Stimulated activated CD4-positive, alpha-beta T cell treated with anti-CD3 and anti-CD28 coated beads, Interleukin-1b, Interleukin-23, amount 100 ng/mL, for 24 hours (primary cell): ENCODE measurements at places on chromosomes 12 and 14.

DNA sequence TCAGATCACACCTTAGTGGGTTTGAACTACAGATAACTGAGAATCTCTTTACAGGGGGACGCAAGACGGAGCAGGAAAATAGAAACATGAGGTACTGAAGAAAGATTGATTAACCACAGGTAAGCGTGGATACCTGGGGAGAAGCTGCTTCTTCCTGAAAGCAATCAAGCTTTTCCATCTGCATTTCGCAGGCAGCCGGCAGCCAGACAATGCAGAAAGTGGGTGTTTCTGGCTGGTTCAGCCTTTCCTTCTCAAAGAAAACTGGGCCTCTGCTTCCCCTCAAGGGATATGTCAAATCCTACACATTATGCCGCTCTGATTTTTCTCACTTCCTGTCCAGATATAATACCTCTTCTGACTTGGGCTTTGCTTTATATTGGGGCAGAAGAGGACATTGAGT is 39.1 kb upstream of the PPFIA2 start:
- no peak for DNase-seq

DNA sequence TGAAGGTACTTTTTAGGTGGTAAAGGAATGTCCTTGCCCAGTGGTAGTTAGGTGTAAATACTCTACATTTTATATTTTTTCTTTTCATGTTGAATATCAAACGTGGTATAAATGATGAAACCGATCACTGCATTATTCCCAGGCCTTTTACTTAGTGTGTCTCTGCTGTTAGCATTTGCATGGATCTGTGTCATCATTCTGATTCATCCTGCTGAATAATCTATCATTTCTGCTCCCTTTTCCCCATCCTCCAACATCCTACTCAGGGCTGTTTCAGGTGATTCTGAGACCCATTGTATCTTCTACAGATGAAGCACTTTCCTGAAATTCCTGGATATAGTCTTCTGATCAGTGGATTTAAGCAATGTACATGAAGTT is 61.0 kb upstream of the PTHLH start:
- DNase-seq, result no peak

DNA sequence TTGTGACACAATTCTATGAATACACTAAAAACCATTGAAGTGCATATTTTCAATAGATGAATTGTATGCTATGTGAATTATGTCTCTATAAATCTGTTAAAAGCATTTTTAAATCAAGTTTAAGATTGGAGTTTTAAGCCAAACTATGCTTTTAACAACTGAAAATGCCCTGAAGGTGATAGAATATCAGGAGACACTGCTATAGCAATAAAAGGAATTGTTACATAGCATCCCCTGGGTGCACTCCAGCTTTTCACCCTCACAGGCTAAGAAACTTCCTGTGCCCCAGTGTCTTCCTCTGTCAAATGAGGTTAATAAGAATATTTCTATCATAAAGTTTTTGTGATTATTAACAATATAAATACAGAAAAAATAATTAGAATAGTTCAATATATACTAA is 472.7 kb upstream of the TMPO start:
- no peak for DNase-seq

DNA sequence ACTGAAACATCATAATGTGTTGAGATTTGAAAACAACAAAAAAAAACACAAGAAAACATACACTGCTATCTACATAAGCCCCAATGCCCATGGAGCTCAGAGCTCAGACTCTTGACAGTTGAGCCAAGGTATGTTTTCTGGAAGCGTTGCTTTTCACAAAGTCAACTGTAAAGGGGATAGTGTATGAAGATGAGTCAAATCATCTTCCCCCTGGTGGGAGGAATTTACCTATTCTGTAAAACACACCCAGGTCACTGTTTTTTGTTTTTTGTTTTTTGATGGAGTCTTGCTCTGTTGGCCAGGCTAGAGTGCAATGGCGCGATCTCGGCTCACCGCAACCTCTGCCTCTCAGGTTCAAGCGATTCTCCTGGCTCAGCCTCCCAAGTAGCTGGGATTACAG is 361.4 kb upstream of the DIO2 start:
- no peak for DNase-seq

DNA sequence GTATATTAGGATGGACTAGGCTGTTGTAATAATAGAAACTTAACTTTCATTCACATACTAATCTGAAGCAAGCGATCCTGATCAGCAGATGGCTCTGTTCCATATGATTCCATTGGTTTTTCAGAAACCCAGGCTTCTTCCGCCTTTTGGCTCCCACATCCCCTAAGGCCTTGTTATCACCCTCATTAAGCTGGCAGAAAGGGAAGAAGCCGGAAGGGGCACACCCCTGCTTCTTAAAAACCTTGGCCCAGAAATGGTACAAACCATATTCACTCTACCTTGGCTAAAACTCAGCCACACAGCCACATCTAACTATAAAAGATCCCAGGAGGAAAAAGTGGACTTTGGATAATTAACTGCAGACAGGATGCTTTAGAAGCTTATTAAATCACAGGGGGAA is 329.2 kb downstream of the PCNX1 start:
- no peak for DNase-seq
